Stimulated activated CD8-positive, alpha-beta memory T cell treated with anti-CD3 and anti-CD28 coated beads, Interleukin-15, amount 100 ng/mL, for 24 hours (primary cell): ENCODE measurements at places on chromosomes 7 and 10.

DNA sequence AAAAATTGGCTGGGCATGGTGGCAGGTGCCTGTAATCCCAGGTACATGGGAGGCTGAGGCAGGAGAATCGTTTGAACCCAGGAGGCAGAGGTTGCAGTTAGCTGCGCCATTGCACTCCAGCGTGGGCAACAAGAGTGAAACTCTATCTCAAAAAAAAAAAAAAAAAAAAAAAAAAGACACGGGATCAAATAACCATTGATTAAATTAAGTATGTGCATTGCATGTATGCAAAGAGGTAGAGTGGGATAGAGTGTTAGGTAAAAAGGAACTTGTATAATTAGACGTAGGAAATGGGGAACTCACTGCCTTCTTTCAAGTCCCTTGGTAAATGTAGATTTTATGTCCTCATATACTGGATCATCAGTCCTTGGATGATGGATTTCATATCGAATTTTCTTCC lies 13.1 kb downstream of the VCL start:
- no peak for DNase-seq

GRCh38 chr7:16347827-16348192 lies 73.5 kb downstream of the CRPPA start:
- no peak for DNase-seq

DNA sequence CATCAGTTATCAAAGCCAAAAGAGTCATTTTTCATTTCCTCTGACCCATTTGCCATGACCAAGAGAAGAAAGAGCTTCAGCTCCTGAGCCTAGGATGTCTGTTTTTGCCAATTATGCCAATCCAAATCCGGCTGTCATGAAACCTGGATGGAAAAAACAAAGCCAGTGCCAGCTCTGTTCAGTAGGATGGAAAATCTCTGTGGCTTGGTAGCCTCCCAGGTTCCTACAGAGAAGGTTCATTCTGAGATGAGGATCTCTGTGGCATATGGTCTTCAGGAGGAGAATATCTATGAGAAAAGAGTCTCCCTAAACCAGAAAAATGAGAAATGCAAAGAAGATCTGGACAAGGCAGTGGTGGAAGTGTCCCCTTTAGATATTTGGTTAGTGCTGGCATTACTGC lies 475.4 kb downstream of the CNTNAP2 start:
- no peak for DNase-seq

GRCh38 chr10:31581741-31582323 lies 262.8 kb downstream of the ZEB1 start:
- DNase-seq: no peak

GRCh38 chr10:88309365-88309764 lies 273.8 kb downstream of the RNLS start:
- no peak for DNase-seq

DNA sequence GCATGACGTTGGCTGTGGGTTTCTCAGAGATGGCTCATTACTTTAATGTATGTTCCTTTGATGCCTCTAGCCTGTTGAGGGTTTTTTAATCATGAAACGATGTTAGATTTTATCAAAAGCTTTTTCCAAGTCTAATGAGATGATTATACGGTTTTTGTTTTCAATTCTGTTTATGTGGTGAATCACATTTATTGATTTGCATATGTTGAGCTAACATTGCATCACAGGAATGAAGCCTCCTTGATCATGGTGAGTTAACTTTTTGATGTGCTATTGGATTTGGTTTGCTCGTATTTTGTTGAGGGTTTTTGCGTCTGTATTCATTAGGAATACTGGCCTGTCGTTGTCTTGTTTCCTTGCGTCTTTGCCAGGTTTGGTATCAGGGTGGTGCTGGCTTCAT lies 52.3 kb upstream of the PTPN12 start:
- DNase-seq: no peak

DNA sequence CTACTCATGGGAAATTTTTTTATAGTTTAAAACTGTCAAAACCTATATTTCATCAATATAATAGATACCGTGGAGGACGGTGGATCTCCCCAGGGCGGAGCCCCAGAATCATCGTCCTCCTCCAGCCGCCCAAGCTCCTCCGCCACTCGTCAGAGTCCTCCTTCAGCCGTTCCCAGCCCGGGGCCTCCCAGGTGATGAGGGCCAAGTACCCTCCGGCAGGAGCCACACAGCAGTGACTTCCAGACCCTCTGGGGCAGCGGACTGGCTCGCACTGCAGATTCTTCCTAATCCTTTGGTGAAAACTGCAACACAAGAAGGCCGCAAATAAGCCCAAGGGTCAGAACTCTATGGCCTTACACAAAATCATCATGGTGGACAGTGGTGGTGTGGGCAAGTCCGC lies 26.8 kb upstream of the ABCB5 start:
- DNase-seq: no peak

- no peak for DNase-seq
These were observed 307.4 kb downstream of the WDR37 start for GRCh38 chr10:1363446-1364121.

GRCh38 chr10:100319707-100320402 lies 10.2 kb downstream of the PKD2L1 start:
- no peak for DNase-seq

- no peak for DNase-seq
These were observed 5.4 kb downstream of the POLD2 start for GRCh38 chr7:44117801-44118429.

GRCh38 chr7:37391791-37392672 lies 56.6 kb downstream of the ELMO1 start:
- no peak for DNase-seq

- no peak for DNase-seq
These were observed 1.7 kb upstream of the PAX2 start for GRCh38 chr10:100743626-100744135.

DNA sequence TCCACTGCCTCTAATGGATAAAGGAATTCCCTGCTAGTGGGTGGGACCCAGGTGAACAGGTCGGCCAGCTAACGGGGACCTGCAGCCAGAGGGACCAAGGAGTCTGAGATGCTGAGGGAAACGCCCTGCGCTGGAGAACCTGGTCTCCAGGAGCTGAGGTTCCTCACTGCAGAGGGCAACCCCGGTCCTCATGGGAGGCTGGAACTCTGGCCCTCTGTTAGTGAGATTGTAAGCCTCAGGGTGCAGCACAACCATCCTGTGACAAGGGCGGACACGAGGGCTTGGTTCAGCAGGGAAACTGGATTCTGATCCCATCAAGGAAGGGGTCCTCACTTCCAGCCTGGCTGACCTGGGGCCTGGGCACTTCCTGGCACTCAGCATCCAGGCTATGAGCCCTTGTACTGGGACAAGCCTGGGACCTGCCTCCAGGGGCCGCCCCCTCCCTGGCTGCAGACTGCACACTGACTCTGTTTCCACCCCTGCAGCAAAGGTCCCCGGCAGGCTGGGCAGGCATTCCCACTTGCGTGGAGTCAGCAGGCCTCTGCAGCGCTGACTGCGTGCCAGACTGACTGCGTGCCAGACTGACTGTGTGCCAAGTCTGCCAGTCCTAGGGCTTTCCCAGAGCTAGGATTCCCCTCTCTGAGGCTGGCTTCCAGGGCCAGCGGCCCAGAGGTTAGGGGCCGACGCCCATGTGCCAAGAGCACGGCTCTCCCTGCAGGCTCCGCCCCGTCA lies 143.2 kb downstream of the MAPK8 start:
- DNase-seq: no peak

DNA sequence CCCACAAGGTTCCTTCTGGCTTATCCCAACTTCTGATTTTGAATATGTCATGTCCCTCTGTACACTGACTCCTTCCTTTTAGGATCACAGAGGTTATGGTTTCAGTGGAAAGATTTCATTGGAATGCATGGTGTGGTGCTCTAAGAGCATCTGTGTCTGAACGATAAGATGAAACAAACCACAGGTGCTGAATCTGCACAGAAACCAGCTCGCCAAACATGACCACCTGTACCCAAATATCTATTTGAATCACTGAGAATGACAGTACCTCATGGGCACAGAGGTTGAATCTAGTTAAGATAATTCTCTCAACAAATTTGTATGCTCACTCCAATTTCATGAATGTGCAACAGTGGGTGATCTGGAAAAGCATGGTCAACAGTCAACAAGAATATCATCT lies 105.3 kb downstream of the DGKI start:
- no peak for DNase-seq

DNA sequence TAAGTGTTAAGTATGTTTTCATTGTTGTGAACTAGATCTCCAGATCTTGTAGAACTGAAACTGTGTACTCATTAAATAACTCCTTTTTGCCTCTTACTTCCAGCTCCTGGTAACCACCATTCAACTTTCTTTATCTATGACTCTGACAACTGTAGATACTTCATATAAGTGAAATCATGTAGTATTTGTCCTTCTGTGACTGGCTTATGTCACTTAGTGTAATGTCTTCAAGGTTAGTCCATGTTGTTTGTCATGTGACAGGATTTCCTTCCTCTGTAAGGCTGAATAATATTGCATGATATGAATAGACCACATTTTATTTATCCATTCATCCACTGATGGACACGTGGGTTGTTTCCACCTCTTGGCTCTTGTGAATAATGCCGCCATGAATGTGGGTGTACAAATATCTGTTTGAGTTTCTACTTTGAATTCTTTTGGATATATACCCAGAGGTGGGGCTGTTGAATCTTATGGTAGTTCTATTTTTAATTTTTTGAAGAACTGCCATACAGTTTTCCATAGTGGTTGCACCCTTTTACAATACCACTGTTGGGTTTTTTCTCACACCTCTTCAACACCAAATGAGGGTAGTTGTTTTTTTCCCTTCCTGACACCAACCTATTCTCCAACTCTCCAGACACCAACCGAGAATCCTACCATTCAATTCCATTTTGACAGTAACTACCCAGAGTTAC lies 10.7 kb upstream of the FMC1 start:
- no peak for DNase-seq

GRCh38 chr7:134553976-134554375 lies 5.1 kb downstream of the AKR1B15 start:
- no peak for DNase-seq

DNA sequence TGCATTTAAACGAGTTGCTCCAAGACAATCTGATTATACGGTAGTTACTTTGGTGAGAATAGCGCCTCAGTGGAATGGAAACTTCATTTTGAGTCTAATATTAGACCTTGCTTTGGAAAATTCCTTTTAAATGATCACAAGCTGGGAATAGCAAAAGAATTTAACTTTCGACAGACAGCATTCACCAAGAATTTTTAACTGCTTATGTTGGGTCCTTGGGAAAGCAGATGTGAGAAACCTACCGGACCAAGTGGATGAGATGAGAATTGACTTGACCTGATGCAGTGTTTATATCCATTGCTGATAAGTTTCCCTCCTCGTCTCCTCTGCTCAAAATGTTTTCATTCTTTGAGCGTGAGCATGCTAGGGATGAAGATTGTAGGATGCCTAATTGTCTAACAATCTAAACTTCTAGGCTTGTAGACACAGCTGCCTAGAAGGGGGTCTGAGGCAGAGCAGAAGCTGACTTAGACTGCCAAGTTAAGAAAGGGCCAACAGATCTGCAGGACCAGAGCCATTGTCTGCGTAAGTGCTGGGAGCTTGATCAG lies 126.9 kb downstream of the CNNM2 start:
- DNase-seq: no peak

DNA sequence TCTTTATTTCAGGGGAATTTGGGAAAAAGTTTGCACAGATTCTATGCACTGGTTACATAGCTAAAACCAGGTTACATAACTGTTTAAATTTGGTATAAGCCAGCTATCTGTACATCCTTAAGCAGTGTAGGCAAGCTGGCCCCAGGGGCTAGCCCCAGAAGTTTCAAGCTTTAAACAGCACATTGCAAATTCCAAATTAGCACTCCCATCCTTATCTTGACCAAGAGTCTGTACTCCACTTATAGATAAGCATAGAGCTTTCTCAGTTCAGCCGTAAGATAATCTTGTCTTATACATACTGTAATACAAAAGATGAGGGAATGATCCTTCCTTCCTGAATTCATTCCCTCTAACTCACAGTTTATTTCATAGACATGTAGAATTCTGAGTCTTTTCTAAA lies 109.3 kb downstream of the SPAG6 start:
- DNase-seq: no peak

DNA sequence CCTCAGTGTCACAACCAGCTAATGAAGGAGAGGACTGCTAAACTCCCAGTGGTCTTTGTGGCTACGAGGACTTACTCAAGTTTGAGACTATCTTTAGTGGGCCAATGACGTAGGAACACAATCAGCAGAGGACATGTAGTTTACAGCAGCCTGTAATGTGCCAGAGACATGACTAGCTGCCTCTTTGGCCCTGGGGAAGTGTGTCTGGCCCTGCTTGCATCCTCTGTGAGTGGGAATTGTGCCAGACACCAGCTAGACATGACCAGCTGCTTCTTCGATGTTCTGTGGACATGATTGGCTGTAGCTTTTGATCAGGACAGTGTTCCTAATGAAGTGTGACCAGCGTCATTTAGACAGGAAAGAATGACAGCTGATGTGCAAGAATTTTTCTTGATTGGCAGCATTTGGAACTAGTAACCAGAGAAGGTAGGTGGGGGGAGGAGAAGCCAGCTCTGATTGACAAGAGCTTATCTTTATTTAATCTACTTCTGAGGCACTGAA lies 141.7 kb downstream of the AUTS2 start:
- DNase-seq: no peak

GRCh38 chr10:89389254-89389653 lies 3.2 kb upstream of the IFIT1 start:
- DNase-seq: no peak

- no peak for DNase-seq
These were observed 12.9 kb upstream of the VIM start for GRCh38 chr10:17214971-17215781.

- no peak for DNase-seq
These were observed 132.6 kb downstream of the DNAJB6 start for GRCh38 chr7:157469181-157470016.

DNA sequence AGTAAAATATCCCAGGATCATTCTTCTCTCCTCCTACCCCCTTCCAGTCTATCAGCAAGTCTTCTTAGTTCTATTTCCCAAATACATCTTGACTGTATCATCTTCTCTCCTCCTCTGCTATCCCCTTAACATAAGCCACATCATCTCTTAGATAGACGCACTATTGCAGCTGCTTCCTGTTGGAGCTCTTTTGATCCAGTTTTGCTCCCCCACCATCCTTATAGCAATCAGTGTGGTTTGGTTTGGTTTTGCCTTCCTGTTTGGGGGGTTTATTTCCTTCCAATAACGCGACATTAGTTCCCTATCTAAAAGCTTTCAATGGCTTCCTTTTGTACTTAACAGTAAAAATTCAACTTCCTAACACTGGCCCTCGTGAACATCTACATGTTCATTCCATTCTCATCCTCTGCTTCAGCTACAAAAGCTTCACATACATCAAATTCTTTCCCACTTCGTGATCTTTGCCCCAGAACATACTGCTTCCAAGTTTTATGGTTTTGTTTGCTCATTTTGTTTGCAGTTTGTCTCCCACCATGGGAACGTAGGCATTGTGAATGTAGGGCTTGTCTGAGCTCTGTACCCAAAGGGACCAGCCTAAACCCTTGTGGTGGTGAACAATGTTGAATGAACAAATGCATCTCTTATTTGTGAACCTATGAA lies 33.7 kb upstream of the PLXDC2 start:
- no peak for DNase-seq

DNA sequence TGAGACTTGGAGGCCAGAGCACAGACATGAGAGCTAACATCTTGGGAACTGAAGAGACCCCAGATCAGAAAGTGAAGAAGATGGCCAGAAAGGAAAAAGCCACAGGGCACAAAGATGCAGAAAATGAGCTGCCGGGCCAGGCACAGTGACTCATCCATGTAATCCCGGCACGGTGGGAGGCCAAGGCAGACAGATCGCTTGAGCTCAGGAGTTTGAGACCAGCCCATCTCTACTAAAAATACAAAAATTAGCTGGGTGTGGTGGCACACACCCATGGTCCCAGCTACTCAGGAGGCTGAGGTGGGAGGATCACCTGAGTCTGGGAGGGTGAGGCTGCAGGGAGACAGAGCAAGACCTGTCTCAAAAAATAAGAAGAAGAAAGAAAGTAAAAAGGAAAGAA lies 81.4 kb upstream of the MGMT start:
- DNase-seq: no peak

GRCh38 chr10:121087129-121087528 lies 236.0 kb downstream of the WDR11 start:
- no peak for DNase-seq
